ENCODE measurements at places on chromosomes 1 and 21.
A peak's percentile ranks its signal among the peaks of the same experiment; 100 is the strongest.

GRCh38 chr21:17732306-17732705, 86.8 kb downstream of the C21orf91 start:
- H3K36me3 ChIP-seq = no peaks in the 10 kb centered on the region
- no peaks in the 10 kb centered on the region for H3K27me3 ChIP-seq
- H3K4me1 ChIP-seq = no peaks in the 10 kb centered on the region

DNA sequence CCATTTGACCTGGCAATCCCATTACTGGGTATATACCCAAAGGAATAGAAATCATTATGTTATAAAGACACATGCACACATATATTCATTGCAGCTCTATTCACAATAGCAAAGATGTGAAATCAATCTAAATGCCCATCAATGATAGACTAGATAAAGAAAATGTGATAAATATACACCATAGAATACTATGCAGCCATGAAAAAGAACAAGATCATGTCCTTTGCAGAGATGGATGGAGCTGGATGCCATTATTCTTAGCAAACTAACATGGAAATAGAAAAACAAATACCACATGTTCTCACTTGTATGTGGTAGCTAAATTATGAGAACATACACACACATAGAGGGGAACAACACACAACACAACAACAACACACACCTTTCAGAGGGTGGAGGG, 248.5 kb downstream of the PCP4 start:
- no peak overlapping the region for H3K27ac ChIP-seq
- no peaks in the 10 kb centered on the region for H3K36me3 ChIP-seq
- H3K4me3 ChIP-seq = no peak overlapping the region
- DNase-seq = no peak
- H3K27me3 ChIP-seq = no peaks in the 10 kb centered on the region
- no peaks in the 10 kb centered on the region for H3K4me1 ChIP-seq

- no peaks in the 10 kb centered on the region for H3K4me1 ChIP-seq
- no peak for DNase-seq
- no peaks in the 10 kb centered on the region for H3K36me3 ChIP-seq
- no peak overlapping the region for H3K4me3 ChIP-seq
- H3K27me3 ChIP-seq = no peaks in the 10 kb centered on the region
These were observed 26.3 kb upstream of the NHLH2 start for GRCh38 chr1:115867216-115867615.

GRCh38 chr1:206872139-206872538, 6.7 kb downstream of the IL20 start:
- H3K27ac ChIP-seq = no peak overlapping the region
- H3K36me3 ChIP-seq = no peaks in the 10 kb centered on the region
- peaks cover 13% of the 10 kb centered on the region for H3K27me3 ChIP-seq
- DNase-seq = no peak
- no peak overlapping the region for H3K4me3 ChIP-seq

DNA sequence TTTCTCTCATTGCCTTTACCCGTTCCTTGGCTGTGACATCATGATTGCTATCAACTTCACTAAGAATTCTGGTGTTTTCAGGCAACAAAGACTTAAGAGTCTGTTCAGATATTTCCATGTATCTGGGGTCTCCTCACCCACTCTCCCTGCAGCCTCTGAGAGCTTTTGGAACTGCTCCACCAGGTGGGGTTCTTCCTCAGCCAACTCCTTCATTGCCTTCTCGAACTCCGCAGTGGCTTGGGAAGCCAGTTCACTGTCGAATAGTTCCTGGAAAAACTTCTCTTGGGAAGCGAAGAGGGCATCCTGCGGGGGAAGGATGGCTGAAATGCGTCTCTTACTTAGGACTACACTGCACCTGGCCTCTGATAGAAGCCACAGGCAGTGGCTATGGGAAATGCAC, 2.1 kb downstream of the PEX19 start:
- H3K4me3 ChIP-seq = no peak overlapping the region
- no peak overlapping the region for H3K27ac ChIP-seq
- no peak for DNase-seq
- H3K4me1 ChIP-seq = peaks cover 7% of the 10 kb centered on the region
- no peaks in the 10 kb centered on the region for H3K27me3 ChIP-seq

- H3K36me3 ChIP-seq = no peaks in the 10 kb centered on the region
- no peaks in the 10 kb centered on the region for H3K27me3 ChIP-seq
- peaks cover 20% of the 10 kb centered on the region for H3K4me1 ChIP-seq
These were observed 27.0 kb upstream of the BTG2 start for GRCh38 chr1:203278082-203278884.

DNA sequence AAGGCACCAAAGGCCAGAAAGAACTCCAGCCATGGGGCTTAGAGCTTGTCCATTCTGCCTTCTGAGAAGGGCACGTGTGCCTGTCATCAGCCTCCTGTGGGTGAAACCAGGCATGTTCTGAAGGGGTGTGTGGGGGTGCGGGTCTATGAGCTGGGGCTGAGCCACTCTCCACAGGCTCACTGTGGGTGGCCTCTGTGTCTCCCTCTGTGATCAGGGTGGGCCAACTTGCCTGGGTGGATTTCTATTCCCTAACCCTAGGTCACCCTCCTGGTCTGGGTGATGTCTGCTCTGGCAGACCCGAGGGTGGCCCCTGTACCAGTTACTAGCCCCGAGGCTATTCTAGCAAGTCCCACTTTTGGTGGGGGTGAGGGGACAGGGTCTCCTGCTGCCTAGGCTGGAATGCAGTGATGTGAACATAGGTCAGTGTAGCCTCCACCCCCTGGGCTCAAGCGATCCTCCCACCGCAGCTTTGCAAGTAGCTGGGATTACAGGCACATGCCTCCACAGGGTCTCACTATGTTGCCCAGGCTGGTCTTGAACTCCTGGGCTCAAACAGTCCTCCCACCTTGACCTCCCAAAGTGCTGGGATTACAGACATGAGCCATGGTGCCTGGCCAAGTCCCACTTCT, 94.4 kb downstream of the TRIM11 start:
- H3K36me3 ChIP-seq = no peaks in the 10 kb centered on the region
- H3K27me3 ChIP-seq = no peaks in the 10 kb centered on the region

DNA sequence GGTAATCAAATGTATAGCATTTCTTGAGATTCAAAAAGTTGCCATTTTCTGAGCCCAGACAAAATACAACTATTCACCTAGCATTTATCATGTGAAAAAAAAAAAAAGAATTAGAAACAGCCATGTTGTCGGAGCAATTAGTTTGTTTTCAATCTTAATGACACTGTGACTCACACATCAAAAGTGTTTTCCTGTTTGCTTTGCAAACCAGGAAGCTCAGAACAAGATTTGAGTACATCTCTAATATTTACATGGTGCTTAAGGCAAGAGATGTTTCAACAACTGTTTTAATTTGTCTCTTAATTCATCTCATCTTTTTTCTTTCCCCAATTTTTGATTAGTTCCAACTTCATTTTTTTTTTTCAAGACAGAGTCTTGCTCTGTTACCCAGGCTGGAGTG, 62.5 kb upstream of the CAPZB start:
- DNase-seq = no peak
- H3K36me3 ChIP-seq = no peaks in the 10 kb centered on the region
- H3K4me1 ChIP-seq = no peaks in the 10 kb centered on the region
- H3K27me3 ChIP-seq = peaks cover 5% of the 10 kb centered on the region
- H3K27ac ChIP-seq = no peak overlapping the region

- no peak overlapping the region for H3K4me3 ChIP-seq
- H3K27ac ChIP-seq = no peak overlapping the region
- H3K4me1 ChIP-seq = no peaks in the 10 kb centered on the region
- DNase-seq = no peak
These were observed 55.7 kb upstream of the RUNX3 start for GRCh38 chr1:24985737-24986136.

DNA sequence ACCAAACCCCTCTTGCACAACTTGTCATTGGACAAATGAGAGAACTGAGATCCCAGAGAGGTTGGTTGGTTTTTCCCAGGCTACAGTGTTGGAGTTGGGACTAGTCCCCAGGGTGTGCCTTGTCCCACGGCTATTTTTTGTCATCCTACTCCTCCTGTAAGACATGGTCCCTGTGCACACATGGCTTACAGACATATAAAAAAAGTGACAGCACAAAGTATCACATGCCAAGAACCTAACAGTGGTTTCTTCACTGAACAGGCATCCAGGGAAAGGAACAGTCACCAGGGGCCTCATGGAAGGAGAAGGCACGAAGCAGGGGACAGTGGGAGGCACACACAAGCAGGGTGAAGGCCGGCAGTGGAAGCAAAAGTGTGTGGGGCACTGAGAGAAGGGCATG, 36.5 kb downstream of the SERBP1 start:
- no peak overlapping the region for H3K4me3 ChIP-seq
- no peaks in the 10 kb centered on the region for H3K27me3 ChIP-seq
- no peak for DNase-seq
- peaks cover 17% of the 10 kb centered on the region for H3K4me1 ChIP-seq
- H3K27ac ChIP-seq = no peak overlapping the region

DNA sequence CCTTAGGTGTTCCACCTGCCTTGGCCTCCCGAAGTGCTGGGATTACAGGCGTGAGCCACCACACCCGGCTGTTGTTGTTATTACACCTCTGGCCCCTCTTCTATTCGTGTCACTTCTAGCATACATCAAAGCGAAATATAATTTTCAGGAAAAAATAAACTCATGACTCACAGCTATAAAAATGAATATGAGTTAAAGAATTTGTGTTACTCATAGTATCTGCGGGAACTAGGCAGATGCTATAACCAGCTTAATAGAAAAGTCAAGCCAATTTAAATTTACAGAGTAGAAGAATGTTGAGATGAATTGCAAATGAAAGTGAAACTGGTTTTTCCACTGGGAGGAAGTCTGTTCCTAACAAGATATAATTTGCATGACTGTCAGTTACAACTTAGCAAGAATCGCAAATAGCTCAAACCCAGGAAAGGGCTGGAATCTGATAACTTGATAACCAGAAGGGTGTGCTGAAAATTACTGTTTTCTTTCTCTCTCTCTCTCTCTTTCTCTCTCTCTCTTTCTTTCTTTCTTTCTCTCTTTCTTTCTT, 11.2 kb downstream of the OR2W3 start:
- H3K27ac ChIP-seq = no peak overlapping the region
- H3K36me3 ChIP-seq = no peaks in the 10 kb centered on the region
- H3K4me1 ChIP-seq = no peaks in the 10 kb centered on the region
- H3K27me3 ChIP-seq = no peaks in the 10 kb centered on the region
- H3K4me3 ChIP-seq = peak overlapping the region; percentile 23
